ENCODE measurements at places on chromosomes 2 and 18.

- no peak for DNase-seq
These were observed 164.1 kb downstream of the KIAA1328 start for GRCh38 chr18:36993068-36993467.

DNA sequence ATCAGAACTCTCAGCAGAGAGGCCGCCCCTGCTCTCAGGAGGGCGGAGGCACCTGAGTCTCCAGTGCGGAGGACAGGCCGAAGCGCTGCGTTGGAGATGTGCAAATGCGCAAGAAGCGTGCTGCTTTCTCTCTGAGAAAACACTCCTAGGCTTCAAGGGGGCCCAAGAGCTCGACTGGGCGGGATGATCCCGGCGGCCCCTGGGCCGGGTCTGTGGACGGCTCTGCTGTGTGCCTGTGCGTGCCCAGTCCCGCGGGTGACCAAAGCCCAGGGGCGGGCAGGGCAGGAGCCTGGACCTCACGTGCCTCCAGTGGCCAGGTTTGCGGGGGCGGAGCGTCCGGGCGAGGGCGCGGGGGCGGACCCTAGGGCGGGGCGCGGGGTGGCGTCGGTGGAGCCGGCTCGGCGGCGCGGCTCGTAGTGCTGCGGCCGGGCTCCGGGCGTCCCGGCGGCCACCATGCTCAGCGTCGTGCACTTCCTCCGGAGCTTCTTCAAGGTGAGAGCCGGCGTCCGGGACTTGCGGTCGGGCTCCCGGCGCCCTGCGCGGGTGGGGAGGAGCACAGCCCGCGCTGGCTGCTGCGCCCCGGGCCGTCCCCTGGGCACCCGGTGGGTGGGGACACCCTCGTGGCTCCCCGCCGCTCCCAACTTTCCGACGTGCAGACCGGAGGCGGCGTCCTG is at the start of gene ARHGEF4:
Gene ARHGEF4 (plus strand): TSS at position 414 of the 674 bp plus-strand sequence. CDS start 40 bp downstream, at position 454.
- peak; percentile 45 for DNase-seq

- DNase-seq = no peak
These were observed 22.7 kb downstream of the KDSR start for GRCh38 chr18:63344263-63344662.

GRCh38 chr2:11716689-11717321 is 29.6 kb upstream of the LPIN1 start:
- no peak for DNase-seq

DNA sequence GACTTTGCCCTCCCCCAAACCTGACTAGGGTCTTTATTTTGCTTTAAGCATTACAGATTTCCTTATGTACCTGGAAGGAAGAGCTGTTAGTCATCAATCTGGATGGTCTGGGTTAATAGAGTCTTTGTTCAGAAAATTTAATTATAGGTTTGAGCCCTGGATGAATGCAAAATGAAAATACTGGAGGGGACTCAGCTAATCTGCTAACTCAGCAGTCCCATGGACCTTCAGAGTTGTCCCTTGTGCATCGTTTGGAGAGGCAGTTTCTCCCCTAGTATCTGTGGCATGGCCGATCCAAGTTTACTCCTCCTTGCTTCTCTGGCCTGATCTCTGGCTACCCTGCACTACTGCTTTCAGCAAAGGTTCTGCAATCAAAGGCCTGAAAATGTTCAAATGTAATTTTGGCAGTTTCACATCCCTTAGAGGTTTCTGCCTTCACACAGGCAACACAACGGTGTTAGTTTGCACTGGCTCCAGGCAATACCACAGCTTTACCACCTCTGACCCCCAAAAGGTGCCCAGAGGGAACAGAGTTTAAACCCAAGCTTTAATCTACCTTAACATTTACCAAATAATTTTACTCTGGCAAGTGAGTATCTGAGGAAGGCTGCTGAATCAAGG is 134.3 kb downstream of the THADA start:
- no peak for DNase-seq

DNA sequence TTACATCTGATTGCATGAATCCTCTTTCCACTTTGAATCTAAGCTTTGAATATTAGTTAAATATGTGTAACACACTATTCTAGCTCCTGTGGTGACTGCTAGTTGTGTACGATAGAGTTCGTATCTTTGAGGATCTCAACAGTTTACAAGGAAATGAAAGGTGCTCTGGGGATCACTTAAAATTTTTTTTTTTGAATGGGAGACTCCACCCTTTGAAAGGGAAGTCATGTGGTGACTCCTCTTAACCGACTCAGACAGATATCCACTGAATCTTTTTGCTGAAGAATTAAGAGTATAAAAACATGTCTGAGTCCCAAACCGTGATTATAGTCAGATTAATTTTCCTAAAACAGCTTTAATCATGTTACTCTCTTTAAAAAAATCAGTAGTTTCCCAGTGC is 4.0 kb downstream of the CLIP4 start:
- no peak for DNase-seq

DNA sequence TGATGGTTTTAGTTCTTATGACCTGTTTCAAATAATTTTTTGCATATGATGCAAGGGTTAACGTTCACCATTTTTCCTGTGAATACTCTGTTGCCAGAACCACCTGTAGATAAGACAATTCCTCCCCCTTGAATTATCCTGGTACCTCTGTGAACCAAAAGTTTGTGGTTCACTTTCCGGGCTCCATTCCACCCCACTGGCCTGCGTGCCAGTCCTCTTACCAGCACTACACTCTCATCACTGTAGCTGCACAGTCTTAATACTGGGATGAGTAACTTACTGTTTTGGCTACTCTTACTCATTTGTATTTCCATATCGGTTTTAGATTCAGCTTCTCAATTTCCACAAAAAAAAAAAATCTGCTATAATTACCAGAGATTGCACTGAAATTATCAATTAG is 34.4 kb downstream of the AFG3L2 start:
- no peak for DNase-seq

DNA sequence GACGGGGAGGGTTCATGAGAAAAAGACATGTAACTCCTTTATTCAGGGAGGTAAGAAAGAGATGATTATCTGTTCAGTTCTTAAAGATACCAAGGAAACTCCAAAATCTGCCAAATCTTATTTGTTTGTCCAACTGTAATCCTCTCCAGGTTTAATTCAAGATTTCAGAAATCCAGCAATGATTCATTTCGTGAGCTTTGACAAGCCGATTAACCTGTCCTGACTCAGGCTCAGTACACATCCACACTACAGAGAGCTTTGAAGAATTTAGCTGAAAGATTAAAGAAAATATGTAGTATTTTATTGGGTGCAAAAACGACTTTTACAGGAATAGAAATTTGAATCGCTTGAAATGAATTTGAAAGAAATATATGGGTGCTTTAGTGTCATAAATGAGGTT is 1.1 kb downstream of the SPAG16 start:
- DNase-seq = no peak

DNA sequence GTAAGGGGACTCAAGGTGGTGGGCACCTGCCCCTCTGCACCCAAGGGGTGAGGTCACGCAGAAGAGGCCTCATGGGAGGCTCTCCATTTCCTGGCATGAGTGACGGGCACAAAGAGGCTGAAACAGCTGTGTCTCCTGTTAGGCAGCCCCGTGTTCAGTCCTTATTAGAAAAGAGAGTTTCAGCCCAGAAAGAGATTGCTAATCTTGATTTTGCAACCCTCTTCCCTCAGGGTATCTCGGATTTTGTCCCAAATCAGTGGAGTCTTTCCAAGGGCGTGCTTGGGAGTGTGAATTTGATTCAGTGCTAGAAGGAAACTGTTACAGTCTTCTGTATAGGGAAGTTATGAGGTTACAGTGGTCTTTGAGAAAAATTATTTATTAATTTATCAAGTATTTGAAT is 10.4 kb downstream of the TNFRSF11A start:
- no peak for DNase-seq

DNA sequence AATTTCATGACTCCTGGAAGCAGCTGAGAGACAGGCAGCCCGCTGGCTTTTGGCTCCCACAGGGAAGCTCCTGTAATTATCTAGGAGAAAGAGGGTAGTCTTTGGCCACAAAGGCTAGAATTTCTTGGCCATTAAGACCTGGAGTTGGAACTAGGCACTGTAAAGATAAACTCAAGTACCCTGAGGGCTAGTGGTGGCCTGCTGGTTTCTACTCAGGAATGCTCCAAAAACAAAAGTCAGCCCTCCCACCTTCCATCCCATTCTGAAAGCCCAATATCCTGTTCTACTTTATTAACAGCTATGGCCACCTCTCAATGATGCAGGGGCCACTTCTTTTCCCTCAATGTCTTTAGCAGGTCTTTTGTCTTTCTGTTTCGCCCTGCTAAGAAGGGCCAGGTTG is 34.0 kb upstream of the CYP26B1 start:
- DNase-seq = no peak

- no peak for DNase-seq
These were observed 3.9 kb upstream of the TYMS start for GRCh38 chr18:653512-653911.

DNA sequence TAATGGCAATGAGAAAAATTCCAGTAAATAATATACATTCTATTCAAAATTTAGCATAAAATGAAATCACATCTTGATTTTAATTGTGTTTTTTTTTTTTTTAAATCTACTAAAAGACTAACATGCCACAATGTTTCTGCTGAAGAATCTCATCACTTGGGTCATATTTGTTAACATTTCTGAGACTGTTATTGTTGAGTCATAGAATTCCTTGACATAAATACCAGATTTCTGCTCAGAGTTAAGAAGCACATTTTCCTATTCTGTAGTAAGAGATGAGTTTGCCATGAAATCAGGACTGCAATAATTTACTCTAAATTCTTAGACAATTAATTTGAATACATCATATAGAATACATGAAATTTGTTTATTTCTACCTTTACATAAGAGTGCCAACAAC is 154.9 kb upstream of the KYNU start:
- DNase-seq = no peak

DNA sequence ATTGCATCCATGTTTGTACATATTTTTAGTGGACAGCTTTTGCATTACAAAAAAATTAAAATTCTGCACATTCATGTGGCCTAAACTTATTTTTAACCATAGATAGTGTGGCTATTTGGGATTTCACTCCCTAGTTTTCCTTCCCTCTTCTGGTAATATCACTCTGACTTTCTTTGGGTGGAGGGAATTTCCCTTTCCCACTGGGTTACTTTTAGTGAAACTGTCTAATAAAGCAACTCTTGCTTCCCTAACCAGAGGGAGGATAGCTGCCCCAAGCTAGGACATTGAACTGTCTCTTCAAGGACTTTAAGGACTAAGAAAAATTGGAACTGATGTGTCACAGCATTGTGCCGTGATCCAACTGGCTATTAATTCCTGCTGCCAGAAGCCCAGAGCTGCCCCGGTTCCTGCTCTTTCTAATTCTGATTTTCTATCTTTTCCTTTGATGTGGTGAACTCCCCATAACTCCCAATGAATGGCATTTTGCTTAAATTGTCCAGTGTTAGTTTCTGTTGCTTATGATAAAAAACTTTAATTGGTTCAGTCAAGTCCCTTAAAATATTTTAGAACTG is 20.0 kb upstream of the EFR3B start:
- no peak for DNase-seq

DNA sequence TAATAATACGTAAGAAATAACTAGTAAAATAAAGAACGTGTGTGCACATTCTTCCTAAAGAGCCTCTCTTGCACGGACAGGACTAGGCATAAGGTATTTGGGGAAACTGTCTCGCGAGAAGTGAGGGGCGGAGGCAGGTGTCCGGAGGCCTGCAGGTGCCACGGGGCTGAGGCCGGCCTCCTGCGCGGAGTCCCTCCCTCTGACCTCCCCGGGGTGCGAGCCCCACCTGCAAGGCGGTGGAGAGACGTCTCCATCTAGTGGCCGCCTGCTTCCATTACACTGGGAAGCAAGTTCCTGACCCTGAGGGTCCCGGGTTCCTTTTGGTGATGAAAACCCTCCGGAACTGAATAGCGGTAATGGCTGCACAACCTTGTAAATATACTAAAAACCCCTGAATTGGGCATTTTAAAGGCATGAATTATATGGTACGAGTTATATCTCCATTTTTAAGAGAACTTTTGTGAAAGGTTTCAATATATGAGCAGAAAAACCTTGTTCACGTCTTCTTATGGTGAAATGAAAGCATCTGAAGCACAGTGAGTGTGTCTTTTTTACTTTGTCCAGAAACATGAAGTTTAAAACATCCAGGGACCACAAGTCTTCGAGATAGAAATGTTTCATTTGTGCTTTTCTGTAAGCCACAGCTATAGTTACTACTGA is 35.5 kb upstream of the CTDP1 start:
- DNase-seq = peak; percentile 70

GRCh38 chr2:99377879-99378278 is 40.7 kb downstream of the EIF5B start:
- DNase-seq = no peak

DNA sequence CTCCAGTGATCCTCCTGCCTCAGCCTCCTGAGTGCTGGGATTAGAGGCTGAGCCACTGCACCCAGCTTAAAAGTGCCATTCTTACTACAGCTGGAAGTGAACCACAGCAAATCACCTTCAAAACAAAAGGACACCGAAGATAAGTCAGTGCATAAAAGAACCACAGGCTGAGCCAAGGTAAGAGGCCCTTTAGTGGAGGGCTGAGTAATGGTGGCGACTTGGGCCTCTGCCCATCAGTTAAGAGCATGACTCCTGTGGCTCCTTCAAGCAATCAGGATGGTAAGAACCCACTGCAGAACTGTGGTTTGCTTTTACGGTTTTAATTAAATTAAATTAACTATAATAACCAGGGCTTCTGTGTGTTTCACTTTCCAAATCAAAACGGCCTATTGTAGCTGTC is 75.1 kb downstream of the CTAGE1 start:
- DNase-seq = no peak

DNA sequence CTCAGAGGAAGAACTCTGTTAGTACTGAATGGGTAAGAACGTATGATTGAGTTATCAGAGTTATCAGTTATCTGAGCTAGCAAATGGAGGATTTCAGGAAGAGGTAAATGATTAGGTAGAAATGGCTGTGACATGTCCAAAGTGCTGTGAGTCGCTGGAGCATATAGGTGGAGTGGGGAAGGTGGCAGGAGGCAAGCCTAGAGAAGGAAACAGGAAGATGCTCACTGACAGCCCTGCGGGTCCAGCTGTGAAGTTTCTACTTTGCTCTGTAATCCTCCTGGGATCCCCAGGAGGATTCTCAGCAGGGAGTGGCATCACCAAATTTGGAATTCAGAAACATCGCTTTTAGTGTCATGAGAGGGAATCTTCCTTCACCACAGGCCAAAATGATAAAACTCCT is 52.0 kb downstream of the GYPC start:
- DNase-seq = no peak

- DNase-seq = no peak
These were observed at the start of gene CPLX4 for GRCh38 chr18:59318460-59319050. CPLX4 (minus strand) TSS chr18:59318649; CDS start chr18:59318462, 187 bp downstream.

GRCh38 chr2:63680455-63680854 is 91.7 kb downstream of the MDH1 start:
- no peak for DNase-seq

DNA sequence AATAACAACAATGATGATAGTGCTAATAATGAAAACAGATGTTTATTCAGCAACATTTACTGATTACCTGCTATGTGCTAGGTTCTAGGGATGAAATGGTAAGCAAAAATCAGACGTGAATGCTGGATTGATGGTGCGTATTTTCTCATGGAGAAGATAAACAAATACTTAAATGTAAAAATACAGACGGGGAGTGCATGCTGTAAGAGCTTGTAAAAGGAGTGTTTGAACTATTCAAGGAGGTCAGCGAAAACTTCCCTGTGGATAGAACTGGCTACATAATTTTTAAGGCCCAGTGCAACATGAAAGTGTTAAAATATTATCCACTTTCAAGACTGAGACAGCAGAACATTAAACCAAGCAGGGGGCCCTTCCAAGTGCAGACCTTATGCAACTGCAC is 22.1 kb downstream of the MTX2 start:
- DNase-seq = no peak

- no peak for DNase-seq
These were observed 292.5 kb downstream of the NDUFA10 start for GRCh38 chr2:239732666-239733010.
